Erythroblast (primary cell): ENCODE measurements at places on chromosomes 7 and 10.
A peak's percentile ranks its signal among the peaks of the same experiment; 100 is the strongest.

DNA sequence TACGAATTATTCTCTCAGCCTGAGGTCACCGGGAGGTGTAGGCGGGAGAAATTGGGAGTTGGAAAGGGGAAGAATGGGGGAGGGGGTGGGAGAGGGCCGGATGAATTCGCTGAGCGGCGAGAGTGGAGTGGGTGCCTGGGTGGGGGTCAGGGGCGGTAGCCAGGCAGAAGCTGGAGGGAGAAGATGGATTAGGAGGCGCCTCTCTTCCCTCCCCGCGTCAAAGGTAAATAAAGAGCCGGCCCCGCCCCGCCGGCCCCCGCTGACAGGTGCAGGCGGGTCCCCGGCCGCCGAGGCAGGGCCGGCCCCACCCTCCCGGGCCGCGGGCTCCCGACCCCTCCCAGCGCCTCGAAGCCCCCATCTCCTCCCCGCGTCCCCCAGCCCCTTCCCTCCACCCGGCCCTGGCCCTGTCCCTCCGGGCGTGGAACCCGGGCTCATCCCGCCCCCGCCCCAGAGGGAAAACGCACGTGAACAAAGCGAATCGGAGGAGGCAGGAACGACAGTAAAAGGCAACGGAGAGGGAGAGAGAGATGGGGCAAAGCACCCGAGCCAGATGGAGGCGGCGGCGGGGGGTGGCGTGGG is 872 bp downstream of the FAM131B start:
- DNase-seq: no peak

DNA sequence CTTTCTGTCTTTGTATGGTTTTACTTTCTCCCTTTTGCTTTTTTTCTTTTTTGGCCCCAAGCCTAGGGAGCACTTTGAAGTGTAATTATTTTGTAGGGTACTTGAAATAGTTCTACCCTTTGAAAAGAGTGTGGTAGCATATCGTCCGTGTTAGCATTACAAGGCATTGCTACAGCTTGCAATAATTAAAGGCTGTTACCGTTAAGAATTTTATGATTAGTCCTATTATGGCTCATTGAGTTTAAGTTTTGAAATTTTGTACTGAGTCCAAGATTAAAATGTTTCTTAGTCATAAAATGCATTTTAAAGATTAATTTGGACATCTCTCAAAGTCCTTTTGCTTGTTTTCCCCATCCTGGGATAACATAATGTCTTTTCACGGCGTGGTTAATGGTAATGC is 490.0 kb upstream of the LRRN3 start:
- DNase-seq: no peak

DNA sequence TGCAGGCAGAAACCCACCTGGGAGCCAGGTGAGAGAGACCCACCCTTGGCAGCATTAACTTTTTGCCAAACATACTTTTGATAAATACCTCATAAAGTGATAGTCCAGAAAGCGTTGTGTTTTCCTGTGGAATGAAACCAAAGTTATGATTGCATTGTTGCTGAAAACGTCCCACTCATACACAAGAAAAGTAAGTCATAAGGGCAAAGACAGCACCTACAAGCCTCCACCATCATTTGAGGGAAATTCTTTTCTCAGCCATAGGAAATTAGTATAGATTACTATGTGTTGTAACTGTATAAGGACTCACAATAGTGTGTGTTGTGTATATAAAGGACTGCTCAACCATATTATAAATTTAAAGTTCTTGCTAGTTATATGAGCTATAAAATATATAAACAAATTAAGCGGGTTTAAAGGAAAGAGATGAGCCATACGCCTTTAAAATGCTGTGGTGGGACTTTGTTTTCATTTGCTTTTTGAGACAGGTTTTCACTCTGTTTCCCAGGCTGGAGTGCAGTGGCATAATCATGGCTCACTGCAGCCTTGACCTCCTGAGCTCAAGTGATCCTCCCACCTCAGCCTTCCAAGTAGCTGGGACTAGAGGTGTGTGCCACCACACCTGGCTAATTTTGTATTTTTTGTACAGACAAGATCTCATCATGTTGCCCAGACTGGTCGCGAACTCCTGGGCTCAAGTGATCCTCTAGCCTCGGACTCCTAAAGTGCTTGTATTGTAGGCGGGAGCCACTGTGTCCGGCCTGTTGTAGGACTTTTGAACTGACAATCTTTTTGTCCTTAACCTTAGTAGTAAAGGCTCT is 160.8 kb downstream of the PKD1L1 start:
- no peak for DNase-seq

GRCh38 chr10:44818701-44819127 is 92.4 kb upstream of the TMEM72 start:
- no peak for DNase-seq

- no peak for DNase-seq
Observed at GRCh38 chr10:78169214-78169613, 135.6 kb downstream of the RPS24 start.

DNA sequence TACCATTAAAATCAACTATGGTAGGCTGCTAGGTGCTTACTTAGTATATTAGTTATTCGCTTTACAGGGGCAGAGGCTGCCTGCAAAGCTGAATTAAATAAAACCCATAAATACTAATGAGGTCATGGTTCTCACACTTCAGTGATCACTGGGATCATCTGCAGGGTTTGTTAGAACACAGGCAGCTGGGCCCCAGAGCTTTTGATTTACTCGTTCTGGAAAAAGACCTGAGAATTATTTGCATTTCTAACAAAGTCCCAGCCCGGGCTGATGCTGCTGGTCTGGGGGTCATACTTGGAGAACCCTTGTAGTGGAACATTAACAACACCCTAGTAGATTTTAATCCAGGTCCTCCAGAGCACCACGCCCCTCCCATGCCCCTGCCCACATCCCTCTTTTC is 8.5 kb downstream of the UCN3 start:
- DNase-seq: no peak

- no peak for DNase-seq
Observed at GRCh38 chr10:11181978-11182377, 164.3 kb downstream of the CELF2 start.

- no peak for DNase-seq
Observed at GRCh38 chr7:52648872-52649271, 386.6 kb upstream of the POM121L12 start.

DNA sequence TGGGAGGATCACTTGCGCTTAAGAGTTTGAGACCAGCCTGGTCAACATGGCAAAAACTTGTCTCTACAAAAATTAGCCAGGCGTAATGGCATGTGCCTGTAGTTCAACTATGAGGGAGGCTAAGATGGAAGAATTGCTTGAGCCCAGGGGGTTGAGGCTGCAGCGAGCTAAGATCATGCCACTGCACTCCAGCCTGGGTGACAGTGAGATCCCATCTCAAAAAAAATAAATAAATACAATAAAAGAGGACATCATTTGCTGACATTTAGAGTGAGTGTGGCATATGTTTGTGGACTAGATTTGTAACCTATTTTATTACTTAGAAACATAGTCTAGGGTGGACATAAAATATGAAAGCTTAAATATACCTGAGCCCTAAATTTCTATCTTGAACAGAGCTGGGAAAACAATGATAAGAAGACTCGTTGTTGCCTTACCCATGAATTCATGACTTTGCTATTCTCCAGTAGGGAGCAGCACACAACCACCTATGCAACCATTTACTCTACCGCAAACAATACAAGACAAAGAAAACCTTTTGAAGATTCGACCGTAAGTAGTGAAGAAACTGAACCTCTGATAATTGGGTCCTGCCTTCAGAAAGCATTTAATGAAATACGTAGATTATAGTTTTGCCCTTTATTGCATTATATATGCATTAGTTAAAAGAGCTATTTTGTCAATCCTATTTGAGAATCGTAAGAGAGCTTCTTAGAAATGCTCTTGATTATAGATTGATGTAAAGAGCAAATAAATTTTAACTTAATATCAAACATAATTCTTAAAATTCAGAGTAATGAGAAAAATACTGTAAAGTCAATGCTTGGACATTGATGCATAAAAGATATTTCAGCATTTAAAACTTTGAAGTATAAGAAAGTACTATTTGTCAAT is 83.5 kb downstream of the GNAT3 start:
- DNase-seq: peak; percentile 85

DNA sequence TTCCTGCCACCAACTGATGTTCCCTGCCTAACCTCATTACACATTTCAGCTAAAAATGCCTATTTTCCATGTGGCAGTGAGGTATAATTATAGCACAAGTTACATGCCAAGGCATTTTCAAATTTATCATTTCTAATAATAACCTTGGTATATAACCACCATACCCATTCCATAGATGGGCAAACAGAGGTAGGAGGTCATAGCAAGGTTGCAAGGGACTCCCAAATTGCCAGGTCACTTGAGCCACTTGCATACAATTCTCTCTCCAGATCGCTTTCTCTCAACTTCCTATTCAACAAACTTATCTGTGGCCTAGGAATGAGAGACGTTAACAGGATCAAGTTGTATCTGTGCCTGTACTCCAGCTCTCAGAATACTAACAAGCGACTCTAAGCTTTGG is 108.3 kb downstream of the ATXN7L1 start:
- DNase-seq: no peak

- DNase-seq: no peak
Observed at GRCh38 chr10:17348501-17349349, 105.7 kb downstream of the ST8SIA6 start.

GRCh38 chr7:7639421-7639820 is 1.1 kb upstream of the UMAD1 start:
- no peak for DNase-seq

DNA sequence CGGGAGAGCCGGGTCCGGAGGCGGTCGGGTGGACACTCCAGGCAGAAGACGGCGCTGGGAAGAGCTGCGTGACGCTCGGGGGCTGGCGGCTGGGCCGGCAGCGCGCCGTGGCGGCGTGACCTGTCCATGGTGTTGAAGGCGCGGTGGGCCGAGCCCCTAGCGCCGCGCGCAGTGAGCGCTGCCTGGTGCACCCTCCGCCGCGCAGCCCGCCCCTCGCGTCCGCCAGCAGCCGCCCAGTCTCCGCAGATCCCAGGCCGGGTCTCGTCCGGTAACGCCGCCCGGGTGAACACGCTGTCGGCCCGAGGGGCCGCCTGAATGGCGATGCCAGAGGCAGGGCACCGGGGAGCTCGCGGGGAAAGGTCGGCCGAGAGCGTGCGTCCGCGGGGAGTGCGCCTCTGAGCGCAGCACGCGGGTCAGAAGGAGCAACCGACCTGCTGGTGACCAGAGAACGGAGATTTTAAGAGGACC is 657 bp upstream of the TMEM178B start:
- DNase-seq: peak; percentile 4

GRCh38 chr7:144671429-144671828 is 164.4 kb downstream of the TPK1 start:
- DNase-seq: no peak

DNA sequence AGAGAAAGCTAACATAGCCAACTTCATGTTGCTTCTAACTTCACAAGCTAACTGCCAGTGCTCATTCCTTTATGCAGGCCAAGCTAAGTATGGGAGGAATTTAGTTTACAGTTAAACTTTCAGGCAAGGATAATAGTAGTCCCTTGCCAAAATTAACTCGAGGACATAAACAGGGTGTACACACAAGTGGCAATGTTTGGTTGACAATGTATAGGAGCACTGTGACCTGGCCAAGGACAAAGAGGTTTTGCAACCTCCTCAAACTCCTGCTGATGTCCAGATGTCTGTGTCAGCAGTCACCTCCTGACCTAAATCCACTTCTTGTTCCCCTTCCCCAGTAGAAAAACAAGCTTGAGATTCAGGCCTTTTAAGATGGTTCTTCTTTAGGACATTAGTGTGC is 494.6 kb upstream of the KLF6 start:
- DNase-seq: no peak

- DNase-seq: no peak
Observed at GRCh38 chr7:42181566-42181965, 55.4 kb downstream of the GLI3 start.

GRCh38 chr10:109966961-109967738 is 40.6 kb upstream of the ADD3 start:
- DNase-seq: no peak

GRCh38 chr7:3240826-3241430 is 60.1 kb upstream of the SDK1 start:
- no peak for DNase-seq

DNA sequence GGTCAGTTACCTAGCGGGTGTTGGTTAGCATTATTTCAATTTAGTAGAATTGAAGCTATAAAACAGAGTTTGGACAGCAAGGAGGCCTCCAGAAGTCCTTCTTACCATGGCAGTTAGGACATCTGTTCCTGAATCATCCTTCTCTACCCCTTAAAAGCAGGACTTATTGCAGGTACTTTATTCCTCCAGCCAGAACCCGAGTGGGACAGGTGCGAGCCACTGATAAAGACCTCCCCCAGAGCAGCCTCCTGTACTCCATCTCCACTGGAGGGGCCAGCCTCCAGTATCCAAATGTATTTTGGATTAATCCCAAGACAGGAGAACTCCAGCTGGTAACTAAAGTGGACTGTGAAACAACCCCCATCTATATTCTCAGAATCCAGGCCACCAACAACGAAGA is 54.6 kb downstream of the CDHR3 start:
- peak; percentile 13 for DNase-seq

- no peak for DNase-seq
Observed at GRCh38 chr10:3777981-3778691, 6.9 kb downstream of the KLF6 start.

DNA sequence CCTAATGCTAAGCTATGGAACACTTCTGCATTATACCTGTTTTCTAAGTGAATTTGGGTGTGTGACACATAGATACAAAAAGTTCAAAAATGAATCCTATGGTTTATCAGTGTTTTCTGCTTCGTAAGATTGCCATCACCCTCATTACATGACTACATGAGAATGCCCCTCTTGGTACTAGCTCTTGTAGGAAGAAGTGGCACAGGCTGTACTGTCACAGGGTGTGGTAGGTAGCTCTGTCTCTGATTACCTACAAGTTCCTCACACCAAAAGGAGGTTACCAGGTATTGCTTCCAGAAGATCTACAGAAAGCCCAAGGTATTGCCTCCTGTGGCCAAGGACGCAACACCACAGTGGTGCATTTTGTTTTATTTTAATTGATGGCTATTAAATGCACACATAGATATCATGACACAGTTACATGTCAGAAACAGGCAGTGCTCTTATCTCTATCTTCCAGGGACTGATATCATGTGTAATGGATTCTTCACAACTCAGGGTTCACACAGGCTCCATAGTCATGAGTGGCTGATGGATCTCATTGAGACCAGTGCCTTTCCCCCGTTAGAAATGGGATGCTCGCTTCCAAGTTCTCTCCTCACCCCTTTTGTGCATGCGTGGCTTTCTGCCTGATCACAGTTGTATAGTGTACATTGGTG is 6.6 kb downstream of the OPTN start:
- peak; percentile 72 for DNase-seq

GRCh38 chr10:108327706-108328105 is 1163.2 kb upstream of the SORCS1 start:
- no peak for DNase-seq

DNA sequence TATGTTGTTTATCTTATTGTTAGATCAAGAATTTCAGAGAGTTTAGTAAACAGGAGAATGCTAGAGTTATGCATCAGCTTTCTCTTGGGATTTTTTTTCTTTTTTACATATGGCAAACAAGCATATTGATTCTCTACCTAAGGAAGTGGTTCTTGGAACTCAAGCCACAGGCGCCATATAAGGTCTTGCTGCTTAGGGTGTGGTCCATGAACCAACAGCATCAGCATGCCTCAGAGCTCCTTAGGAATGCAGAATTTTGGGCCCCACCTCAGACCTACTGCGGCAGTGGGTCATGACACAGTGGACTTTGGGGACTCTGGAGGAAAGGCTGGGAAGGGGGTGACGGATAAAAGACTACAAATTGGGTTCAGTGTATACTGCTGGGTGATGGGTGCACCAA is 230.8 kb downstream of the SKAP2 start:
- no peak for DNase-seq

- no peak for DNase-seq
Observed at GRCh38 chr7:90210981-90211380, 559 bp upstream of the STEAP2 start.
